Activated T-cell treated with anti-CD3 and anti-CD28 coated beads for 24 hours (primary cell): ENCODE measurements at places on chromosomes 12 and 14.

GRCh38 chr12:124679533-124680371, 112.3 kb upstream of the NCOR2 start:
- no peak for DNase-seq

GRCh38 chr12:120713861-120714482, 3.7 kb downstream of the UNC119B start:
- peak; percentile 66 for DNase-seq

GRCh38 chr12:10456856-10457255, 3.7 kb upstream of the KLRC1 start:
- DNase-seq = no peak

- no peak for DNase-seq
These were observed 201.3 kb upstream of the FOXN3 start for GRCh38 chr14:89618330-89618708.

- DNase-seq = no peak
These were observed 69.8 kb downstream of the ANO6 start for GRCh38 chr12:45285717-45286116.

DNA sequence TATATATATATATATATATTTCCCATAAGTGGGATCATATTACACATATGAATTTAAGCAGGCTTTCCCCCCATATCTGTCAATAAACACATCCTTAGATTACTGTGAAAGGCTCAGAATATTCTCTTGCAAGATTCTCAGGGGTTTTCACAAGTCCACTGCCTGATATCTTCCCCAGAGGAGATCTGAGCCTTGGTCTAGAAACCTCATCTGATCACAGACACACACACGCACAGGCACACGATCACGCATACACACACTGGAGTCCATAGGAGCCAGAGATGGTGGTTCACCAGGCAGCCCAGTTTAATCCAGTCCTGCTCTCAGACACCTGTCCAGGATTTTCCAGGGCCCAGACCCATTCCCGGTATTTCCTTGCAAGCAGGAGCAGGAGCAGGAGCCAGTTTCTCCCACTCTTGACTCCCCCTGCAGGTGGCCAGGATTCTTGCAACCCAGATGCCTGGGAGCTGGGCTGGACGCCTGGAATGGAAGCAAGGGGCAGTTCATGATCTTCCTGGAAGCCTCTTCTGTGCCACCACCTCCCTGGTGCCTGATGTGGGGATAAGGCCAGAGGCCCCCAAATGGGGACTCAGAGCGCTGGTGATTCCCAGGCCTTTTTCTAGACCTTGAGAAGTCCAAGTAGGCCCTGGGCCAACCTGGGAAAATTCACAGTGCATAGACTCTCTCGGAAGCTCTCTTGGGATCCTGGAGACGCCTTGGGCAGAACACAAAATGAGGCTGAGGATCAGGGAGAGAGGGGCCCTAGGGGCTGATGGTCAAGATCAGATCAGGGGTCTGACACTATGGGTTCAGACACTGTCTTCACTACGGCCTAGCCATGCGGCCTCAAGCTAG, 16.5 kb upstream of the KRT78 start:
- no peak for DNase-seq

DNA sequence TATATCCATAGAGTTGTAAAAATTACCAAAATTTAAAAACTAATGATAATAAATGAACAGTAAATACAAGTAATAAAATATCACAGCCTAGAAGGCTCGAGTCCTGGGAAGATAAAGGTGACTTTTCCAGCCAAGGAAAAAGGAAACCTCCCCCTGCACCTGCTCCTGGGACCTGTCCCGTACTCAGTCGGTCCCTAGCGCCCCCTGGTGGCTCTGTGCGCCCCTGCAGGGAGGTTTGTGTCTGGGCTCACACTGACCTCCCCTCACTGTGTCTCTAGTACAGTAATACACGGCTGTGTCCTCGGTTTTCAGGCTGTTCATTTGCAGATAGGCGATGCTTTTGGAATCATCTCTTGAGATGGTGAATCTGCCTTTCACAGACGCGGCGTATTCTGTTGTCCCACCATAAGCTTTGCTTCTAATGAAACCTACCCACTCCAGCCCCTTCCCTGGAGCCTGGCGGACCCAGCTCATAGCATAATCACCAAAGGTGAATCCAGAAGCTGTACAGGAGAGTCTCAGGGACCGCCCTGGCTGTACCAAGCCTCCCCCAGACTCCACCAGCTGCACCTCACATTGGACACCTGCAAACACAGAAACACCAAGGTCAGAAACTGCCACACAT, 1030.4 kb downstream of the TMEM121 start:
- DNase-seq = peak; percentile 69

- DNase-seq = no peak
These were observed 105.1 kb downstream of the GXYLT1 start for GRCh38 chr12:42039577-42039976.

DNA sequence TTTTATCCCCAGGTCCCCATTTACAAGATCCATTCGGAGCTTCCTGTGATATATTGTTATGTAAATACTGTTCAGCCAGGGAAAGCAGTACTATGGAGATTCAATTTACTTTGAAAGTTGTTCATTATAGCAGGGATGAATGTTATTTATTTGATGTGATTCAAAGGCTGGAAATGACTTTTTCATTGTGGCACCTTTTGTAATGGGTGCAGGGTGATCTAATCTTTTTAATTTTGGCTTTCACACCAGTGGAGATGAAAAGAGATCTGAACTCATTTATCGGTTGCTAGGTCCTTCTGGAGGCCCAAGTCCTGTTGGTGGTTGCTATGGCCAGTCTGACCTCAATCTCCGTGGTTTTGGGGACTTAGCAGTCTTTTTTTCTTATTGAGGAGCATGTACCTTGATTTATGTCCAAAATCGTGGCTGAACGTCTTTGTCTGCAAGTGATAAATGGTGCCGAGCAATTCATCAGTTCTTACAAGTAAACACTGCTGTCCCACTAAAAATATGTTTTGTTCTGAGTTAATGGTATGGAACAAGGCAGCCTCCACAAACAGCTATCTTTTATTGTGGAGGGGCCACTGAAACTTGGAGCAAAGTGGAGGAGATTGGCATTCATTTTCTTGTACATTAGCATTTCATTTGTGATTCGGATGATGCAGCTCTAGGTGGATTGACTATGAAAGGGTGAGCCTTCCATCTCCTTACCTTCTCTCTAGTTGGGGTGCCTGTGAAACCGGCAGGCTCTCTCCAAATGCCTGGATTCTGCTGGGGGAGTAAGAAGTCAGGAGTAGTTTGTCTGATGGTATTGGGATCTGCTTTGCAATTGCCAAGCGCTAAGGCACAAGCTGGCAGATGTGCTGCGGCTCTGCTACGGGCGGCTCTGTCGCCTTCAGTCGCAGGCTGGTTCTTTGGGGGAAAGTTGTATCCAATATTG, 2.0 kb downstream of the RMST start:
- DNase-seq = no peak

- no peak for DNase-seq
These were observed 112.0 kb downstream of the EPS8 start for GRCh38 chr12:15677228-15677627.

DNA sequence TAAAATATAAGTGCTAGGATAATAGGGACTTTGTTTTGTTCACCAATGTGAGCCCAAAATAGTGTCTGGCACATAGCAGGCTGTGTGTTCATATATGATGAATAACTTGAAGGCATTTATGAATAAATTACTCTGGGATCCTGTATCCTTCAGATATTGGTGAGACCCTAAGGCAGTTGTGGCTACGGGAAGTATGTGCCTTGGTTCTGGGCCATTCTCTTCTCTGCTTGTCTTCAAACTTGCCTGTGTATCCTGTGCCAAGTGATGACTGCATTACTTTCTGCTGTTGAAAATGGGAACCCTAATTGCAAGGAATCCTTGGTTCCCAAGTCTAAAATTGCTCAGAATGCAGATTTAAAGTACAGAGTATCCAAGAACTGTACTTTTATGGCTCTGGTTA, 67.6 kb upstream of the KTN1 start:
- no peak for DNase-seq

DNA sequence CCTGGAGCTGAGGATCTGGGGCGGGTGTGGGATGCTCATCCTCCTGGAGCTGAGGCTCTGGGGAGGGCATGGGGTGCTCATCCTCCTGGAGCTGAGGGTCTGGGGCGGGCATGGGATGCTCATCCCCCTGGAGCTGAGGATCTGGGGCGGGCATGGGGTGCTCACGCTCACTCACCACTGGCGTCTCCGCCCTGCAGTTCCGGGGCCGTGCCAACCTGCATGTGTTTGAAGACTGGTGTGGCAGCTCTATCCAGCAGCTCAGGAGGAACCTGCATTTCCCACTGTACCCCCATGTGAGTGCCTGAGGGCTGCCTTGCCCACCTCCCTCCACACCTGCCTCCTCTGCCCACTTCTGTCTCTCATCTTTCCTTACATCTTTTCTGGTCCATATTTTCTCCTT, 84.4 kb downstream of the B4GALNT3 start:
- DNase-seq = no peak

- DNase-seq = no peak
These were observed 159.5 kb downstream of the ZFP36L1 start for GRCh38 chr14:68633131-68633991.

DNA sequence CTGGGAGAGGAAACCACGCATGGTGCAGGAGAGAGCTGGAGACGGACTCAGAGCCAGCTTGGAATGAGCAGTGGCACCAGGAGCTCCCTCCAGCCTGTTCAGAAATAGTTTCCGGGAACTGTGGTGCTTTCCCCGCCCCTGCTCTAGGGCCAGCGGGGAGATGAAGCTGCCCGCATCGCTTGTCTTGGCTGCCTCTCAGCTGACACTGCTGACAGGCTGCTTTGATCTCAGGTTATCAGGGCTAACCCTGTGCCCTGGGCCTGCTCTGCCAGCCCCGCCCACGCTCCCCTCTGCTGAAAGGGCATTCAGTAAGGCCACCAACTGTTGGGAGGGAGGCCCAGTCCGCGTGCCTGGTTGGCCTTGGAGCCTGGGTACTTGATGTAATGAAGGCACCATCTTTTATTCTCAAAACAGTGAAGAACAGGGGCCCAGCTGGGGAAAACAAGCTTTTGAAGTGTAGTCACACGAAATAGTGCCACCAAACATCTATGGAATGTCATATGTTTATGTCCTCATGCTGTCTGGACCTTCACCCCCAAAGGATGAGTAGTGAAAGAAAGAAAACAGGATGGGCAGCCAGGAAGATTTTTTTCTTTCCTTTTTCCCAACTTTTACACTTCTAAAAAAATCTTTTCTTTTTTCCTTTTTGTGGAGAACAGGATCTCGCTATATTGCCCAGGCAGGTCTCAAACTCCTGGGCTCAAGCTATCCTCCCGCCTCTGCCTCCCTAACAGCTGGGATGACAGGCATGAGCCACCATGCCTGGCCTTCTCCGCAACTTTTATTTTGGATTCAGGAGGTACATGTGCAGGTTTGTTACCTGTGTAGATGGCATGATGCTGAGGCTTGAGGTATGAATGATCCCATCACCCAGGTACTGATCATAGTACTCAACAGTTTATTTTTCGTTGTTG, 115.9 kb upstream of the TBX3 start:
- no peak for DNase-seq

- DNase-seq = no peak
These were observed 17.4 kb downstream of the FAM181A start for GRCh38 chr14:93944348-93945069.

DNA sequence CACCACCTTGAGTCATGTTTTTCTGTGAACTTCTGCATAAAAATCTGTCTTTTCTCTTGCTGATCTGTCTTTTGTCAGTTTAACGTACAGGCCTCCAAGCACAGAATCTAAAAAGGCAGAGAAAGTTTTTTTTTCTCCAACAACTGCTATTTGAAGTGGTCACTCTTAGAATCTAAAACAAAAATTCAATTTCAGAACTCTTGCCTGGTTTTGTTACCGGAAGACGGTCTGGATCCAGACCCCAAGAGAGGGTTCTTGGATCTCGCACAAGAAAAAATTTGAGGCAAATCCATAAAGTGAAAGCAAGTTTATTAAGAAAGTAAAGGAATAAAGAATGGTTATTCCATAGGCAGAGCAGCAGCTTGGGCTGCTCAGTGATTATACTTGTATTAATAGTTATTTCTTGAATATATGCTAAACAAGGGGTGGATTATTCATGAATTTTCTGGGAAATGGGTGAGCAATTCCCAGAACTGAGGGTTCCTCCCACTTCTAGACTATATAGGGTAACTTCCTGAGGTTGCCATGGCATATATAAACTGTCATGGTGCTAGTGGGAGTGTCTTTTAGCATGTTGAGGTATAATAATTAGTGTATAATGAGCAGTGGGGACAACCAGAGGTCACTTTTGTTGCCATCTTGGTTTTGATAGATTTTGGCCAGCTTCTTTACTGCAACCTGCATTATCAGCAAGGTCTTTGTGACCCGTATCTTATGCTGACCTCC, 150.0 kb upstream of the PLEKHA5 start:
- DNase-seq = no peak

DNA sequence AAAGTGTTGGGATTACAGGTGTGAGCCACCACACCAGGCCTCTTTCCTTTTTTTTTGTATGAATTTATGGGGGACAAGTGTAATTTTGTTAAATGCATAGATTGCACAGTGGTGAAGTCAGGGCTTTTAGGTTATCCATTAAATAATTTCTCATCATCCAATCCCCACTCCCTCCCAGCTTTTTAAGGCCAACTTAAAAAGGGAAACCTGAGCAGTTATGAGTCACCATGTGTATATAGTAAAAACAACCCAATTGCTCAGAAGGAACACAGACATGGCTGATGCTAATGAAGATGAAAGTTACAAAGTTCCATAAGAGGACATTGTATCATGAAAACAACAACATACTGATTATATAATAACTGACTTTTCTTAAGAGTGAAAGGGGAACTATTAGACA, 25.6 kb upstream of the ARID2 start:
- no peak for DNase-seq

- DNase-seq = no peak
These were observed 297.1 kb downstream of the PDZRN4 start for GRCh38 chr12:41485203-41485602.

- DNase-seq = no peak
These were observed 40.5 kb downstream of the DMAC2L start for GRCh38 chr14:50352584-50352983.

GRCh38 chr12:60853407-60853806, 1257.6 kb downstream of the SLC16A7 start:
- no peak for DNase-seq

- DNase-seq = no peak
These were observed 27.6 kb downstream of the RDH12 start for GRCh38 chr14:67729072-67729885.

GRCh38 chr12:111840807-111841206, 1.2 kb upstream of the MAPKAPK5 start:
- DNase-seq = no peak

GRCh38 chr12:65609359-65609771, 214.9 kb upstream of the HMGA2 start:
- no peak for DNase-seq

- DNase-seq = no peak
These were observed 24.7 kb downstream of the SYNE2 start for GRCh38 chr14:63877550-63877939.

GRCh38 chr12:54592316-54592715, 3.9 kb upstream of the PPP1R1A start:
- DNase-seq = no peak

- DNase-seq = no peak
These were observed 124.0 kb downstream of the BTG1 start for GRCh38 chr12:92021666-92022035.

- no peak for DNase-seq
These were observed 28.6 kb downstream of the GABARAPL1 start for GRCh38 chr12:10241290-10241689.

- DNase-seq = no peak
These were observed 46.1 kb downstream of the VCPKMT start for GRCh38 chr14:50070230-50070629.

- DNase-seq = no peak
These were observed 412.6 kb downstream of the MDGA2 start for GRCh38 chr14:47262801-47263200.
